ENCODE measurements at places on chromosomes 2 and 18.
A peak's percentile ranks its signal among the peaks of the same experiment; 100 is the strongest.

- no peak for DNase-seq
Measured at GRCh38 chr2:72824224-72824842, 1.5 kb downstream of the EXOC6B start.

DNA sequence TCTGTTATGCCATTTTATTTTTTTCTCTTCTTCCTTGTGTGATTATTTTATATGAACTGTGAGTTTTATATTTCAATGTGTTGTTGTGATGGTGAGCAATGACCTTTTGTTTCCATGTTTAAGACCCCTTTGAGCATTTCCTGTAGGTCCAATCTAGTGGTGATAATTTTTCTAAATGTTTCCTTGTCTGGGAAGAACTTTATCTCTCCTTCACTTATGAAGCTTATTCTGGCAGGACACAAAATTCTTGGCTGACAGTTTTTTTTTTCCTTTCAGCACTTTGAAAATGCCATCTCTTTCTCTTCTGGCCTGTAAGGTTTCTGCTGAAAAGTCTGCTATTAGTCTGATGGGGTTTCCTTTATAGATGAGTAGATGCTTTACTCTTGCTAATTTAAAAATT lies 53.2 kb downstream of the G6PC2 start:
- DNase-seq: no peak

DNA sequence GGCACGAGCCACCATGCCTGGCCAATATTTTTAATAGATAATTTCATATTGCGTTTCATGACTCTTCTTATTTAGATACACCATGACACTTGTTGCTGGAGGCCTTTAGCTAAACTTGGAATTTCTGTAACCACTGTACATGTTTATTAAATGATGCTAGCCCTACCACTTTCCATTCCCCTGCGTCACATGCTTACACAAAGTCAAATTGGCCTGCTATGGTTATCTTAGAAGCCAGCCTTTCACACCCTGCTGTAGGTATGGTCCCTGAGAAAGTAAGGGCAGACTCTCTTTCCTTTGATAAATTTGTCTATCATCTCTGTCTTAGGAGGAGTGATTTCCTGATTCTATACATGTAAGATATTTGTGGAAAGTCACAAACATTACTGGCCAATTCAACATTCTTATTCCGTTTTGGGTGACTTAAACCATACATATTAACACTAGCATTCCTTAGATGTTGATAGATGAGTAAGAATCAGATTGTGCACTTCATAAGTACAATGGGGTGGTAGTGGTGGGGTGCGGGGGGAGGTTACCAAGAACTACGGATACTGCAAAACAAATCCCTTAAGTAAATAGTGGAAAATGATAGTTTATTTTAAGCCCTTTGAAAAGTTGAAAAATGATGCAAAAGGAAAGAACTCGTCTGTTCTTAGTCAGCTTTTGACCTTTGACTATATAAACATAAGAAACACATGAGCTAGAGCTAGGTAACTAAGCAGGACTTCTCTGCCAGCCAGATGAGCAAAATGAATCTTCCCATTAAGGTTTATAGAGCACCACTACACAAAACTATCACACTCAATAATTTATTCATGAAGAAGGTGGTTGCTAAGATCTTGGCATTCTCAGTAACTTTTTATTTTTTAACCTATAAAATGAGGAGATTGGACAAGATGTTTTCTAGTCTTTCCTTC lies 7.9 kb upstream of the NDUFV2 start:
- peak; percentile 72 for DNase-seq

- no peak for DNase-seq
Measured at GRCh38 chr2:70511971-70512729, 41.5 kb downstream of the TGFA start.

DNA sequence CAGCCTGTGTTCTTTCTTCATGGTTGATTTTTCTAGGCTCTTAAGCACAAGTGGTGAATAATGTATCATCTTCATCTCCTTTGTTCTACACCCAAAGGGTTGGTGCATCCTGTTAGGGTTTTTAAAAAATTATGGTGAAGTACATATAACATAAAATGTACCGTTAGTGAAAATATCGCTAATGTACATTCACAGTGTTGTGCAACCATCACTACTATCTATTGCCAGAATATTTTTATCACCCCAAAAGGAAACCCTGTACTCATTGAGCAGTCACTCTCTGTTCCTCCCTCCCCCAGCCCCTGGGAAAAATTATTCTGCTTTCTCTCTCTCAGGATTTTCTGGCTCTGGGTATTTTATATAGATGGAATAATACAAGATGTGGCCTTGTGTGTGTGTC lies 98.5 kb downstream of the PRKCE start:
- no peak for DNase-seq

DNA sequence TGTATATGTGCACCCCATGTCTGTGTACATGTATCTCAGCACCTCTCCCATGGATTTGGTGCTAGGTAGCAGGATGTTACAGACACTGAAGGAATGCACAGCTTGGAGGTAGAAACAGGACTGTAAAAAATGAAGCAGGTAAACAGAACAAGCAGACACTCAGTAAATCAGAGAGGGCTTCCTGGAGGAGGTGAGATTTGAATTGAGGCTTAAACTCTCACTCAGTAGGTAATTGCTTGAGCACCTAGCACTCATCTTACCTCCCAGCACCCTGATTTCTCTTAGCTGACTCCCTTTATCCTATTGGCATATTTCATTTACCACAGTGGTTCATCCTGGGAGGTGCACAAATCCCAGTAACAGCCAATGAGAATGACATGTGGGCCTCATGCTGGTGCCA lies 537.9 kb upstream of the RAB6C start:
- no peak for DNase-seq

GRCh38 chr2:45882707-45883602 lies 231.5 kb downstream of the PRKCE start:
- DNase-seq: no peak

DNA sequence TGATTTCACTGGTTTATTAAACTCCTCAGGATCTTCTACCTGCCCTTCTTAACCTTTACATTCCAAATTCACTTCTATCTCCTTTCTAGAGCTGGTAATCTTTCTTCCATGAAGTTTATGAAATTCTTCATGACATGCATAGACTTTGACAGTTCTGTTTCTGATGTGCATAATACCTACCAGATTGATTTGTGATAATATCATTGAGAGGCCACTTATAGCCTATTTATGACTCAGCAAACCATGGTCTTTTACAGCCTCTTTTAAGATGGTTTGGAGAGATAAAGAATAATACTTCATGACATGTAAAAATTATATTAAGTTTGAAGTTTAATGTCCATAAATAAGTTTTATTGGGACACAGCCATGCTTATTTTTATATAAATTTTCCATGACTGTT lies 14.0 kb downstream of the SCN2A start:
- DNase-seq: no peak

DNA sequence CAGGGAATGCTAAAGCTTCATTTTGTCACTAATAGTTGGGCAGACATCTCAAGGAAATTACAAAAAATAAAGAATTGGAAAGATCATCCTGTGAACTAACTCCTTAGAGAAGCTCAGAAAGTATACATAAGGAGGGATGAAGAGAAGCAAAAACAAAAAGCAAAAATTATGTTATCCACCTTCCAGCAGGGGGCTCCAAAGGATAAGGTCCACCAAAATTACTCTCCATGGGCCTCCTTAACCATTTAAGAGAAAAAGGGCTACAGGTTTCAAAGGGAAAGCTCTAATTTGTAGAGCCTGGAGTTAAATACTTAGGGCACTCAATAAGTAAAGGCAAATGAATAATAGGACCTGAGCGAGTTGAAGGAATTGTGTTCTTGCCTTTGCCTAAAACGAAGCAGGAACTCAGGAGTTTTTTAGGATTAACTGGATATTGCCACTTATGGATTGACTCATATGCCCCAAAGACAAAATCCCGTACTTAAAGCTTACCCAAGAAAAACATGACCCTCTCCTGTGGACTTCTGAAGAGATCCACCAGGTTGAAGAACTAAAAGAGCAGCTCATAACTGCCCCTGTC lies 1167.9 kb downstream of the DSC3 start:
- DNase-seq: no peak

DNA sequence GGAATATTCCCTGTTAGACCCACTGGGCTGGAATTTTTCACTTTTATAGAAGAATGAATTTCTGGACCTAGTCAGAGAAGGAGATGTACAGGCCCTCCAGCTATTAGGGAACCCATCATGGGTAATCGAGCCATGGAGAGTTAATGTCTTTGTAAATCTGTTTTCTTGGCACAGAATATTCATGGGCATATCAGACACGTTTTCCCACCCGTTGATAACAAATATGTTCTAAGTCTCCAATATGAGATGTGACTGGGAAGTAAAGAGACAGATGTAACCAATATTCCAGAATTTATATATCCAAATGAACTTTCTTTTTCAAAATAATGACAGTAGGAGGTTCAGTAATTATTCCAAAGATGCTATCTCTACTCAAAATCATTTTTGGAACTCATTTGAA lies 38.7 kb downstream of the CCDC85A start:
- no peak for DNase-seq

DNA sequence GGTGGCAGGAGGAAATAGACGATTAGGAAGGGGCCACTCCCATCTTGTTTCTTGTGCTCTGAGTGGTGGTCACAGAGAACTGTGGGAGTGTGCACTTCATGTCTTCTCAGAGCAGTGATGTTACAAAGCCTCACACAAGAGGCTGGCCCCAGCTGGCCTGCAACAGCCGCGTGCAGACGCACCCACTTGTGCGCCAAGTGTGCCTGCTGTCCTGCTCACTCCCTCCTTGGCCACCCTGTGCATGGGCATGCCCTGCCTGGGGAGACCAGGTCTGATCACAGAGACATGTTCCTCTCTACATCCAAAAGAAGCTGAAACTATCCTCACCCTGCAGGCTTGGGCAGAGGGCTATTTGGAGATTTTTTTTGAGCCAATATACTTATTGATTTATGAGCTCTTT lies 108.4 kb downstream of the MRO start:
- no peak for DNase-seq

GRCh38 chr2:107808959-107809358 lies 17.7 kb upstream of the RGPD4 start:
- no peak for DNase-seq

- no peak for DNase-seq
Measured at GRCh38 chr2:235383272-235383843, 110.5 kb upstream of the AGAP1 start.

- no peak for DNase-seq
Measured at GRCh38 chr18:78986018-78986481, 6.4 kb downstream of the SALL3 start.

DNA sequence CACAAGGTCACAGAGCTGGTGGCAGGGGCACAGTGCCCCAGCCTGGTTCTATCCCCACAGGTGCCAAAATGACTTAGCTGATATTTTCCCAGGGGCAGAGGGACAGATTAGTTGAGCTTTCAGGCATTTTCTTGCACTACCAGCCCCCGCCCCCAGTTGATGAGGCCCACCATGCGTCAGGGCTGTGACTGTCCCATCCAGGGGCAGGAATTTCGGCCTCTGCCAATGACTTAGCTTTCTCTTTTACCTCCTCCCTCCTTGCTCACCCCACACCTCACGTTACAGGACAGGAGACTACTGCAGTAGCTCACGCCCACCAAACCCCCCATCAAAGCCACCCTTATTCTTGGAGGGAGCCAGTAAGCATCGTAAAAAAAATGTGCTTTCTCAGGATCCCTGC lies 31.5 kb downstream of the MRO start:
- DNase-seq: no peak

DNA sequence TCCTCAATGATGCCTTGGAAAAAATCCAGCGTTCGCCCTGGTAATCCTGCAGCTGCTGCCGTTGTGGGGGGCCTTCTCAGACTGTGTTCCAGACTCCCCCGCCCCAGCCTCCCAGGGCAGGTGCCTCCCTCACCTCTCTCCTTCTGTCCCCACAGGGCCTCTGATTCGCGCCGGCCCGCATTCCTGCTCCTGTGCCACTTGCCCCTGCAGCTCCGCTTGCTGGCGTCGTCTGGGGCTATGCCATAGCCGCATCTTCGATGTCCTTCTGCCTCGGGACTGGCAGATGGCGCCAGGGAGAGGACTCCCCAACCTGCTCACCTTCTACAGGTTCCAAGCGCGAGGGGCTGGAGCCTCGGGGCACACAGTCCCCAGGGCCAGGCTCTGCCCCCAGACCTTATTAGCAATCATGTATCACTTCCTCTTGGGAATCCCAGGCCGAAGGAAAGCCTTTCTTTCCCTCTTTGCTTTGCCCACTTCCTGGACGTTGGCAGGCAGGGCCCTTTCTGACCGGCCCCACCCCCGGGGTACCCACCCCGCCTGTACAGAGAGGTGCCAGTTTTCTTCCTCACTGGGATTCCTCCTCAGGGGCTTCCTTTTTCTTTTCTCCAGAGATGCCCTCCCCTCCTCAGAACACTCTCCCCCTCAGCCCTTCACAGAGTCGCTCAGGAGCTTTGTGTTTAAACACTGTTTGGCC lies 4.4 kb downstream of the SPATA3 start:
- DNase-seq: no peak

- no peak for DNase-seq
Measured at GRCh38 chr18:22223254-22223964, 54.0 kb downstream of the GATA6 start.

- no peak for DNase-seq
Measured at GRCh38 chr2:208496129-208496528, 89.5 kb downstream of the PTH2R start.

- no peak for DNase-seq
Measured at GRCh38 chr2:232890896-232891601, 21.0 kb downstream of the SNORC start.

DNA sequence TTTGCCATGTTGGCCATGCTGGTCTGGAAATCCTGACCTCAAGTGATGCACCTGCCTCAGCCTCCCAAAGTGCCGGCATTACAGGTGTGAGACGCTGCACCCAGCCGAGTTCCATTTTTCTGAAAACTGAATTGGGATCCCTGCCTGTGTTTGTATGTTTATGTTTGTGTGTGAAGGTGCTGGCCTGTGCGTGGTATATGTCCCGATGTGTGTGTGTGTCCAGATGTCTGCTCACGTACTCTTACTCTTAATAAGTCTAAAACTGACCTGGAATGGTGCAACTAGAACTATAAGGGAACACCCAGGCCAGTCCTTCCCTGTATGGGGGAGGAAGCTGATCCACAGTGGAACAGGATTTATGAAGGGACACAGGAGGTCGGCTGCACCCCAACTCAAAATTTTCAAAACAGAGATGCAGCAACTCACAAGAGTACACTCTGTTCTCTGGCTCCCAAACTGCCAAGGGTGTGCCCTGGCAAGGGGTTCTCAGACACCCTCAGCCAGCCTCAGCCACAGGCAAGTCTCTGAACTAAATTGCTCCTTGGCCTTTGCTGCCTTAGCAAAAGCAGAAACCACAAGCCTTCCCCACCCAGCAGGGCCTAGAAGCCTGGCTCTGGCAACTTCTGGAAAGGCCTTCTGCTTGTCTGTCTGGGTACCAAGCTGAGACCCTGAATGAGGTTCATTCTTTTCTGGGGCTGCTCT lies 36.5 kb downstream of the RHOB start:
- DNase-seq: no peak

DNA sequence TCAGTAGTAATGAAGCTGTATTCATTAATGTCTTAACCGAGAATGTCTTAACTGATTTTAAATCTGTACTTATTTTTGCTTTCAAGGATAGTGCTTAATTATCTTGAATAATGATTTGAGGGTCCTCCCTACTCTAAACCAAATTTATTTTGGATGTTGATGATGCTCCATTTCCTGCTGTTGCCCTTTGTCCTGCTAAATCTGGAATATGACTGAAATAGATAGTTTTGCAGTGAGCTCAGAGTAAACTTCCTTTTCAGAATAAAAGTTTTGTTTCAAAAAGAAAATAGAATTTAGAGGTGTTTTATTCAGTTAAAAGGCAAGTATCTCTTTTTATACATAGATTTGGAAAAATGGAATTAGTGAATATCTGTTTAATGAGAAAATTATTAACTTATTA lies 8.1 kb downstream of the NBEAL1 start:
- DNase-seq: no peak

GRCh38 chr2:55877087-55877436 lies 46.5 kb downstream of the EFEMP1 start:
- DNase-seq: no peak

- no peak for DNase-seq
Measured at GRCh38 chr2:121211251-121211650, 73.8 kb downstream of the TFCP2L1 start.

Data from activated naive CD4-positive, alpha-beta T cell treated with anti-CD3 and anti-CD28 coated beads, Interleukin-2, amount 50 U/mL, for 16 hours (primary cell).